ENCODE measurements at places on chromosomes 6 and 20. TPM values are rescaled to one million over a fixed set of nuclear protein-coding genes. Genes with fewer than 3 reads are reported as not detected.

Gene TRAPPC3L
- not detected for total RNA-seq

Gene SIRPG
- not detected for total RNA-seq

Gene MOXD1
- total RNA-seq = 0.71 TPM

- DNase-seq = peak; percentile 65
Observed at GRCh38 chr20:17505636-17506517, 25.3 kb downstream of the BFSP1 start.

Gene EFCAB8
- not detected for total RNA-seq

- no peak for DNase-seq
Observed at GRCh38 chr6:135622081-135622480, 124.5 kb upstream of the AHI1 start.

DNA sequence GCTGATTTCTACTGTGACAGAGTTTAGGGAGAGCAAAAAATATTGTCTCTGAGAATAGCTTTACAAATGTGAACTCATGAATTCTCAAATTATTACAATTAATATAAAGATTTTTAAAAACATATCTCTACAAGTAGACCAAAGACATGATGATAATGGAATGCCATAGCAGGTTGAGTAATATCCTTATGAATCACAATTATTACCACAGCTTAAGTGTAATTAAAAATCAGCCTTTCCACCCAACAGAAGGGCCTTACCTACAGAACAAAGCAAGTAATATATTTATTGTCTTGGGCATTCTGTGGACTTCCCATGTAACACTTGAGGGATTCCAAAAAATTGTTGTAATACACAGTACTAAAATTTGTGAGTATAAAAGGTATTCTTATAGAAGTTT is 1099.6 kb upstream of the GJE1 start:
- no peak for DNase-seq
